ENCODE measurements at places on chromosomes 16 and 17.

DNA sequence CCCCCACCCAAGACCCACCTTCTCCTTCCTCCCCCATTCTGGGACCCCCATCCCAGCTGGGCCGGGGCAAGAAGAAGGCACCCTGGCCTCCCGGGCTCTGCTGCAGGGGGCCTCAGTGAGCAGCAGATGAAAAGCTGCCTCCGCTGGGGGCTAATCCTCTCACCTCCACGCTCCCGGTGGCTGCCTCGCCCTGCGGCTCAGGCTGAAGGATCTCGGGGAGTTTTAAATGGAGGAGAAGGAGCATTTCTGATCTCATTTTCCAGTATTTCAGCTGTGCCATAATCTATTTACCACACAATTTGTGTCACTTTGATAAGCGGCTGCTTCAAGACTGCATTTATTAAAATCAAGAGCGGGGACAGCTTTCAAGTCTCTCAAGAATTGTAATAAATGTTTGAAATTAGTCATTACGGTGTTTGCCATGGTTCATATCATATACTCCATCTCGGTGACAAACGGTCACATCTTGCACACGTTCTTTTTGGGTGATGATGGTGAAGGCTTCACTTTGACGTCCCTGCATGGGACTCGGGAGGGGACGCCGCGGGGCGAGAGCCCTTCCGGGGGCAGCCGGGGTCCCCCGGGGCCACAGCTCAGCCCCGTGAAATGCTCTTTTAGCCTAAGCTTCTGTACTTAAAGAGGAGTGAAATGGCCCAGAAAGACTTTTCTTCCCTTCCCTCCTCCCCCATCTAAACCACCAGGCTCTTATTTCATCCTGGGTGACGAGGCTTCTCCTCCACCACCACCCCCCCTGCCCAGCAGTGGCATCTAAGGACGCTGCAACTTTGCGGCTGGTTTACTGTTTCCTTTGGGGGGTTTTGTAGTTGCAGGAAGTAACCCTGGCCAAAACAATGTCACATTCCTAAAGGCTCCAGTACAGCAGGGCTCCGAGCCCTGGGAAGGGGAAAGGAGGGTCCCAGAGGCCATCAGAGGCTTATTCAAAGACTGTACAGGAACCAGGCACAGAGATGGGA lies 313.1 kb upstream of the TNRC6C start:
- DNase-seq: no peak

GRCh38 chr16:88798772-88799455 lies 4.7 kb upstream of the CDT1 start:
- DNase-seq: peak; percentile 80

DNA sequence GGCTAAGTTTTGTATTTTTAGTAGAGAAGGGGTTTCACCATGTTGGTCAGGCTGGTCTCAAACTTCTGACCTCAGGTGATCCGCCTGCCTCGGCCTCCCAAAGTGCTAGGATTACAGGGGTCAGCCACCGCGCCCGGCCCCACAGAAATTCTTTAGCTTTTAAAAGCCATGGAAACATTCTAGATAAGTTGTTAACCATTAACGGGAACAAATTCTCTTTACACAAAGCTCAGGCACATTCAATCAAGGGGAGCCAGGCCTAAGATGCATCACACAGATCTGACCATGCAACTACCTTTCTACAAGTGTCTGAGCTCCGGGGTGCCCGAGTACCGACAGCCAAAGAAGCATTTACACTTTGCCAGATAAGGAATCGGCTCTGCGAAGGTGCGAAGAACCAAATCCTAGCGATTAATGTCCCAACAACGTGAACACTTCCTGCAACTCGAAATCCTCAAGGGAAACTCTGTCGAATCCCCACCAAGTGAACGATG lies 1.0 kb downstream of the EMC8 start:
- no peak for DNase-seq

- no peak for DNase-seq
Observed at GRCh38 chr17:39175695-39176093, 9.7 kb upstream of the ARL5C start.

DNA sequence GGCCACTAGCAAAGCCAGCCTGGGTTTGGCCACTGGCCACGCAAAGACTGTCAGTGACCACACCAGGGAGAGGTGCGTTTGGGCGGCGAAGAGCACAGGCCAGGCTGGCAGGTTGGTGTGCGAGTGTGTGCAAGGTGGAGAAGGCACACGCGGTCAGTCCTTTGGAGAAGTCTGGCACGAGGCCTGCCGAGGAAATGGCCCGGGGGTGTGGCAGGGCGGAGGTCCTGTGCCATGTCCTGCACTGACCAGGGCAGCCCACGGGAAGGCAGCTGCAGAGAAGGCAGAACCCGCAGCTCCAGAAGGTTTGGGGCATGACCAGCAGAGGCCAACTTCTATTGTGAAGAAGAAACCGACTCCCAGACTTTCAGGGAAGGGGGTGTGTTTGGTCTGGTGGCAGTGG lies 90.8 kb downstream of the ADCY9 start:
- no peak for DNase-seq

DNA sequence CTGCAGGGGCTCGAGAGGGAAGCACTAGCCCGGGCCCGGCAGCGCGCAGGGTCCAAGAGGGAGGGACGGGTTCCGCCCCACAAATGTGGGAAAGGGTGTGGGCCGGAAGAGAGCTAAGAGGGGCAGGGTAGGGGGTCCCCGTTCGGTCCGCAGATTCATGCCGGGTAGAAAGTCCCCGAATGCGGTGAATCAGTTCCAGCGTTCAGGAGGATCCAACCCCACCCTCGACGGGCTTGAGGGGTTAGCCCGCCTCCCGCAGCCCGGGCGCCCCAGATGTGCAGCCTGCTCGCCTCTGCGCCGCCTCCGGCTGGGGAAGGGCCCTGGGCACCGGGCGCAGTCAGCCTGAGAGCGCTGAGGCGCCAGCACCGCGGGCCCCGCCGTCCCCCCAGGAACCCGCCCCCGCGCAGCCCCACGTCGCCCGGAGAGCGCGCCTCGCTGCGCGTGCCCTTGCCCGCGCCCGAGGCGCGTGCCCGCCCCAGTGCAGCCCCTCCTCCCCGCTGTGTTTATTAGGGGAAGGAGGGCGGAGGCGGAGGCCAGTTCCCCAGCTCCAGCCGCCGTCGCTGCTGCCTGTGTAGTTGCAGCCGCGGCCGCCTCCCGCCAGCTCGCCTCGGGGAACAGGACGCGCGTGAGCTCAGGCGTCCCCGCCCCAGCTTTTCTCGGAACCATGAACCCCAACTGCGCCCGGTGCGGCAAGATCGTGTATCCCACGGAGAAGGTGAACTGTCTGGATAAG lies at the start of gene LASP1:
LASP1 (plus strand) TSS at position 533 of the 733 bp plus-strand sequence; CDS start at position 665, 132 bp downstream.
- peak; percentile 90 for DNase-seq

DNA sequence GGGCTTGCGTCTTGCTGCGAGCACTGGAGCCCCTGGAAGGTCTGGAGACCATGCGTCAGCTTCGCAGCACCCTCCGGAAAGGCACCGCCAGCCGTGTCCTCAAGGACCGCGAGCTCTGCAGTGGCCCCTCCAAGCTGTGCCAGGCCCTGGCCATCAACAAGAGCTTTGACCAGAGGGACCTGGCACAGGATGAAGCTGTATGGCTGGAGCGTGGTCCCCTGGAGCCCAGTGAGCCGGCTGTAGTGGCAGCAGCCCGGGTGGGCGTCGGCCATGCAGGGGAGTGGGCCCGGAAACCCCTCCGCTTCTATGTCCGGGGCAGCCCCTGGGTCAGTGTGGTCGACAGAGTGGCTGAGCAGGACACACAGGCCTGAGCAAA lies 7.4 kb downstream of the MPG start:
- no peak for DNase-seq

DNA sequence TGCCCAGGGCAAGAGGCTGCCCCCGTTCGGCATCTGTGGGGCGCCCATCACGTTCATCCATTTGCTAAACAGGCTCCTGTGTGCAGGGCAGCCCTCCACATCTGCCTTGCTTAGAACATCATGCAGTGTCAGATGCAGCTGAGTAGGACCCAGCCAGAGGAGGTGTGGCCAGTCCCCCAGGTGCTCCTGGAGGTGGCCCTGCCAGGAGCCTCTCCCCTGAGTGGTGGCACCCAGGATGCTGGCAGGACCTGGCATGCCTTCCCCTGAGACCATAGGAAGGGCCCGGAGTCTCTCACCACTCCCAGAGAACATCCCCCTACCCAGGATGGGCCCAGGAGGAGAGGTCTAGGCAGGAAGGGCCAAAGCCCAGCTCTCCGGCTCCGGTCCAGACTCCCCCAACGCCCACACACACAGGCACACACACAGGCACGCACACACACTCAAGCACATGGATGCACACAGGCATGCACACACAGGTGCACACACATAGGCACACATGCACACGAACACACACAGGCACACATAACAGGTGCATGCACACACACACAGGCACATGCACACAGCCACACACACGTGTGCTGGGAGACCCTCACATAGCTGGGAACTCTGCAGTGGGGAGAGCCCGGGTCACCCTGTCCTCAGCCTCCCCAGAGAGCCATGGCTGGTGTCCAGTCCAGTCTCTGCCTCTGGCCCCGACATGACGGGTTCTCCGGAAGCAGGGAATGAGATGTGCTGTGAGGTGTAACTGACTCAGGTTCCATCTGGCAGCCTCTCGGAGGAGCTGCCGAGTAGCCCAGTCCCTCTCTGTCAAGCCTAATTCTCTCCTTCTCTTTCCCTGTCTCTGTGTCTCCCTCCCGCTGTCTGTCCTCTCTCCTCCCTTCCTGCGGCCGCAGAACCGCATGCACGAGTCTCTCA lies 74.6 kb downstream of the AMFR start:
- no peak for DNase-seq

DNA sequence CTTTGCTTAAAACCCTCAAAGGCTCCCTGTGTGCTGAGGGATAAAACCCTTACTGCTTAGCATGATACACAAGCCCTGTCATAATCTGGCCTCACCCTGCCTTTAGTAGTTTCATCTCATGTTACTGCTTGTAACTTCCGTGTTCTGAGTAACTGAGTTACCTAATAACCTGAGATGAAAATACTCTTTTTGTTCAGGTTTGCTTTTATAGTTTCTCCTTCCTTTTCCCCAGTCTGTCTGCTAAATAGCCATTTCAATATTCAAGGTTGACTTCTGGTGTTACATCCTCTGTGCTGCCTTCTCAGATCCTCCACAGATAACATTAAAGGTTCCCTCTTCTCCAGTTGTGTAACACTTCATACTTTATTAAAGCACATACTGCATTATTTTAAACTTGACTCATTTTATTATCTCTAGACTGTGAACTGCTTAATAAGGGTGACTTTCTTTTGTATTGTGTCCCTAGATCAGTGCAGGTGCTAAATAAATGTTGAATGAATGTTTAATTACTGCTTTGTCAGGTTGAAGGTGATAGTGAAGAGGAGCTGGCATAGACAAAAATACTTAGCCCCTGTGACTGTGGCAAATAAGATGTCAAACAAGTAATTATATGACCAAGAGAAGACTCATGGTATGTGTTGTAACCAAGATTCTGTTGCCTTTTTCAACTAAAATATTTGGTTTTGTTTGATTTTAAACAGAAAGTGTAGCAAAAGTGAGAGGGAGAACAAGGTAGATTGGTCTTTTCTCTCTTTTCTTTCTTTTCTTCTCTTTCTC lies 47.8 kb downstream of the NFAT5 start:
- DNase-seq: no peak

DNA sequence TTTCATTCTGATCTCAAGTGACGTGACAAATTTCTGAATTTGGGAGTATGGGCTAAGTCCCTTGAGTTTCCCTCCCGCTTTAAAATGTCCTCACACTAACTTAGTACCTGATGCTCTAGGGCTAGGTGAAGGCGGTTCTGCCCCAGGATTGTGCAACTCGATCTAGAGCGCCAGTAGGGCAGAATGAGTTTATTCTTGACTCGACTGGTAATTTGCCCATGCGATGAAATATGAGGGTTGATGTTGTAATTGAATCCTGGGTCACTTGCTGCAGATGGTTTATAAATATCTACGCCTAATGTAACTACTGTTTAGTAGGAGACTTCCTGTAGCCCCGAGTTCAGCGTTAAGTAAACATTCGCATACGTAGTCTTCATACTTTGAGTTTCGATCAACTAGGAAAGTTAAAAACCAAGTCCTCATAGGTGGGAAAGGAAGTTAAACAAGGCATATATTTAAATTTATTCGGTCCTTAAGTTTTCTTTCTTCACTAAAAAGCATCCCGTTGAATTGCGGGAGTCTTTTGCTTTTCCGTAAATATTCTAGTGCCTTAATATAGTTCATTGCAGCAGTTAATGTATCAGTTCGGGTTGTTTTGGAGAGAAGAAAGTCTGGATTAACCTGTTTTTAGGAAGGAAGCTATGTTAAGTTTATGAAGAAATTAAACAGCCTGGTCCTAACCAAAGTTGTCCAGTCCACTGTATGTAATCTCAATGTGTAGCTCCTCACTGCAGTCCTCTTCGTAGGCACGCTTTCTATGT lies 1.6 kb downstream of the CTCF start:
- DNase-seq: peak; percentile 11

GRCh38 chr16:22885951-22886350 lies 72.0 kb downstream of the HS3ST2 start:
- DNase-seq: no peak

DNA sequence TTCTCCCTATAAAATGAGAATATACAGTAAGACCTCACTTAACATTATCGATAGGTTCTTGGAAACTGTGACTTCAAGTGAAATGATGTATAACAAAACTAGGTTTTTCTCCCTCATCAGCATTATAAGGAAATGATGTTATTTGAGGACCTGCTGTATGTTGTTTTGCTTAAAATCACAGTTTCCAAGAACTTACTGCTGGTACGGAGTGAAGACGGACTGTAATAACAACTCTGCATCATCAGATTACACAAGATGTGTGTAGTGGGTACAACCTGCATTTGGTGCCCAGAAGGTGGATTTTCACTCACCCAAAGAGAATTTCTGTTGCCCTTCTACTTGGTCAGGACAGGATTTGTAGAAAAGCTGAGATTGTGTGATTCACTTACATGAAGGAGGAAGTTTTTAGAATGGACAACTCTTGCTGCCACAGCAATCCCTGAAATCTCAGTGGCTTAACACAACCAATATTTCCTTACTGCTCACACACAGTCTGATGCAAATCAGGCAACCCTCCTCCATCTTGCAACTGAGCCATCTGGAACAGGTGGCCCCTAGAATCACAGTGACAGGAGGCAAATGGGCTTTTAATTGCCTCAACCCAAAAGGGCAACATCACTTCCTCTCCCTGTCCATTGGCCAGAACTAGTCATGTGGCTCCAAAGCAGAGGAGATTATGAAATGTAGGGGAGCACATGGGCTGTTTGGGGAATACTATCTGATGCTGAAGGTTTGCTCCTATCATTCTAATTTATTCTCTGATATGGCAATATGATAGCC lies 67.6 kb upstream of the CACNG5 start:
- DNase-seq: no peak

DNA sequence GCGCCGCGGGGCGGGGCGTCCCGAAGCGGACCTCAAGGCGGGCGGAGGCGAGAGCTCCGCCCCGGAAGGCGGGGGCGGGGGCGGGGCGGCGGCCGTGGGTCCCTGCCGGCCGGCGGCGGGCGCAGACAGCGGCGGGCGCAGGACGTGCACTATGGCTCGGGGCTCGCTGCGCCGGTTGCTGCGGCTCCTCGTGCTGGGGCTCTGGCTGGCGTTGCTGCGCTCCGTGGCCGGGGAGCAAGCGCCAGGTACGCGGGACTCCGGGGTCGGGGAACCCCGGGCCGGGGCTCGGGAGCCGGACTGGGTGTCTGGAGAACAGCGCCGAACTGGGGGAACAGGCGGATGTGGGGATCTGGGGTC lies at the start of gene TNFRSF12A:
TNFRSF12A (plus strand) TSS at position 122 of the 357 bp plus-strand sequence; CDS start at position 152, 30 bp downstream.
- DNase-seq: peak; percentile 74
